ENCODE measurements at places on chromosomes 5 and 9.

DNA sequence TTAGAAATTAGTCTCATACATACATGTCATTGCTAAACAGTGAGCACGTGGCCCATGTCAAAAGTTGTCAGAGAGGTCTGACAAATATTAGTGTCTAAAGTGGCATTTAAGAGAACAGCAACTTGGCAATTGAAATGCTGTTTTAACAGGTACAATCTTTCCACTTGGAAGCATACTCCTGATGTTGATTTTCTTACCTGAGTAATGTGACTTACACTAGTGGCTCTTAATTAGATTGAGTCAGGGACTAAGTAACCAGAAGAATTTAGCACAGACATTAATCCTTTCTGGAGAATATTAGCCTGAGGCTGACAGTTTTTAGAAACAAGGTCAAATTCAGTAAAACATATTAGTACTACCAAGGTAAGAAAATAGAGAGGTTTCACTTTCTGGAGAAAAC lies 357.0 kb upstream of the ZNF608 start:
- no peak for DNase-seq

DNA sequence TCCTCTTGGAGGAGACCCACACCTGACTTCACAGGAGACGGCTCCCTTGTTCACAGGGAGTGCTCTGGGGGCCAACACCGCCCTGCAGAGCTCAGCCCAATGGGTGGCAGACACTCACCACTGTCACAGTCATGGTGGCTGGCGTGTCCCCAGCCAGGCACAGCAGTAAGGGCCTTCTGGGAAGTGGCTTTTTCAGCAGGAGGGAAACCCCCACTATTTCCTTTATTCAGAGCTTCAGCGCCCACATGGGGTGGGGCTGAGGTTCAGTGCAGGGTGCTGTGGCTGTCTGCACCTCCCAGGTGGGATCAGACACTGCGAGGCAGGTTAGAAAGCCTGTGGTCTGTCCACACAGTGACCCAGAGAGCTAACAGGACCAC lies 3.6 kb upstream of the SNAPC4 start:
- peak; percentile 43 for DNase-seq

DNA sequence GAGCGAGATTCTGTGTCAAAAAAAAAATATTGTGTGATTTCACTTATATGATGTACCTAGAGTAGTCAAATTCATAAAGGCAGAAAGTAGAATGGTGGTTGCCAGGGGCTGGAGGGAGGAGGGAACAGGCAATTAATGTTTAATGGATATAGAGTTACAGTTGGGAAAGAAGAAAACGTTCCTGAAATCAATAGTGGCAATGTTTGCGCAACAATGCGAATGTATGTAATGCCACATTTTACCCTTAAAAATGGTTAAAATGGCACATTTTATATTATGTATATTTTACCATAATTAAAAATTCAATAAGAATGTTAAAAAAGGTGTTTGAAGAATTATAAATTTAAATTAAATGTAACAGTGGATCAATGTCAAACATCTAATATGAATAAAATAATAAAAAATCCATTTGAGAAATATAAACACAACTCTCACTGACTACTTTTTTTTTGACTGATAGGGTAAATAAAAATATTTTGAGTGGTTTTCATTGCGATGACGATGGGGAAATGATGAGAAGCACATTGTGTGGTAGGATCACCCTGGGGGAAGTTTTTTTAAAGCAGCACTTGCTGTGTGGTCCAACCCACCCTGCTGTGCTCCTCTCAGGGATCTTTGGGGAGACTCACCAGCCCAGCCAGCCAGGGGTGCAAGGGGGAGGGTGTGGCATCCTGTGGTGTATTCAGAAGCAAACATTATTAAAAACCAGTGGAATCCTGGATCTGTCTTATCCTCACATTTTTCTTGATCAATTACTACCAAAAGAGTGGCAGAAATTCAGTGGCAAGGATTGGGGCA lies 4.3 kb downstream of the FYB1 start:
- DNase-seq, result no peak

GRCh38 chr5:95631991-95632675 lies 12.2 kb downstream of the GPR150 start:
- DNase-seq, result peak; percentile 28

- DNase-seq, result no peak
Measured at GRCh38 chr5:124528838-124529237, 217.6 kb downstream of the ZNF608 start.

DNA sequence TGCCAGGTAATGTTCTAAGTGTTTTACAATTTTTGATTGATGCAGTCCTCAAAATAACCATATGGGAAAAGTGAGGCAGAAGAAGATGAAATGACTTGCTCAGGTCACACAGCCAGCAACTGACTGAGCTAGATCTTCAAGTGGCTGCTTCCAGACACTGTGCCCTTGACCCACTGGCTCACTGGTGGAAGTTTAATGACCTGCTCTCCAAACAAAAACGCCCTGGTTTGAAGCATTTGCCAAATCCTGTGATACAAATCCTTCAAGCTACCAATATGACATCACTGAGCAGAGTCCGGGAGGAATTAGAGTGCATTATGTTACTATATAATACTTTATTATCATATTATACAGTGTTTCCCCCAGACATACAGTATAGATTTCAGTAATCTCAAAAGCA lies 459.4 kb downstream of the GADD45G start:
- no peak for DNase-seq

- DNase-seq, result no peak
Measured at GRCh38 chr5:169889572-169889971, 90.7 kb downstream of the INSYN2B start.

DNA sequence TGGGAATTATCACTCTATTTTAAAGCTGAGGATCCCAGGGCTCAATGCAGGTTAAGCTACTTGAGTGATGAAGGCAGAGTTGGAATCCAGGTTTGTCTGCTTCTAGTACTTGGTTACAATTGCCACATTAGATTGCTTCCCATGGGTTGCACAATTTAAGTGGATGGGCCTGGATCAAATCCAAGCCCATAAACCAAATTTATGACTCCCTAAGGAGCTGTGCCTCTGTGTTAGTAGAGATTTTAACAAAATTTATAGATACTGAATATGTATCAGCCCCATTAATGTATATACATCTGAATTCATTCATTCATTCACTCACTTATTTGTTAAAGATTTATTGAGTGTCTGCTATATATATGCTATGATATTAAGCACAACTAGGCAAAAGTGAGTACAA lies 332.3 kb upstream of the KLF9 start:
- no peak for DNase-seq

GRCh38 chr9:72338631-72339030 lies 26.4 kb downstream of the ZFAND5 start:
- no peak for DNase-seq

DNA sequence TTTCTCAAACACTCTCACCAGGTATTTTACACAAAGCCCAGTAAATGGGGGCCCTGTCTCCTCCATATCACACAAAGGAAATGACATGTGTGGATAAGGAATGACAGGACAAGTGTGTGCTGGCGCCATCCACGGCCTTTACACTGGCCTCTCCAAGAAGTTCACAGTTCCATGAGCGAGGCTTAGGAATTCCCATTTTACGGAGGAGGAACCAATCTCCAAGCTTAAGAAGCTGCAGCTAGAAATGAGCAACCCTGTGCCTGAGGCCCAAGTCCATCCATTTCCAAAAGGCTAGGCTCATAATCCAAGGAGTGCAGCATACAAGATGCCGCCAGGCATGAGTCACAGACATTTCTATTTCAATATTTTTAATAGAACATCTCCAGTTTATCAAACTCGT lies 203.4 kb downstream of the AUH start:
- DNase-seq, result no peak

DNA sequence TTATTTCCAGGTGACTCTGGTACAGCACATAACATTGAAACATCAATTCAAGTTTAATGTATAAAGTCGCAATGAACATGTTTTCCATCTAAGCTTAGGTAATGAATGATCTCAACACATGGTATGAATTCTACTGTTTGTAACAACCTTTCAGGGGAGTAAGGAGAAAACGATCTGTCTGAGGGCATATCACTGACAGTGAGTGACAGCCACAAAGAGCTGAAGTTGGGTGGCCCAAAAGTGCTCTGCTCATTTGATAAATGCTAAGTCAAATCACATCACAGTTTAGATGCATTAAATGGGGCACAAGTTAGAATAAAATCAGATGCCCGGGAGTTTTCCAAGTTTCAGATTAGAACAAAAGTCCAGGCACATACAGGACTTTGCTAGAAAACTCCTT lies 1.2 kb downstream of the FANCC start:
- no peak for DNase-seq

- DNase-seq, result no peak
Measured at GRCh38 chr9:110555551-110556331, 23.8 kb downstream of the SVEP1 start.

DNA sequence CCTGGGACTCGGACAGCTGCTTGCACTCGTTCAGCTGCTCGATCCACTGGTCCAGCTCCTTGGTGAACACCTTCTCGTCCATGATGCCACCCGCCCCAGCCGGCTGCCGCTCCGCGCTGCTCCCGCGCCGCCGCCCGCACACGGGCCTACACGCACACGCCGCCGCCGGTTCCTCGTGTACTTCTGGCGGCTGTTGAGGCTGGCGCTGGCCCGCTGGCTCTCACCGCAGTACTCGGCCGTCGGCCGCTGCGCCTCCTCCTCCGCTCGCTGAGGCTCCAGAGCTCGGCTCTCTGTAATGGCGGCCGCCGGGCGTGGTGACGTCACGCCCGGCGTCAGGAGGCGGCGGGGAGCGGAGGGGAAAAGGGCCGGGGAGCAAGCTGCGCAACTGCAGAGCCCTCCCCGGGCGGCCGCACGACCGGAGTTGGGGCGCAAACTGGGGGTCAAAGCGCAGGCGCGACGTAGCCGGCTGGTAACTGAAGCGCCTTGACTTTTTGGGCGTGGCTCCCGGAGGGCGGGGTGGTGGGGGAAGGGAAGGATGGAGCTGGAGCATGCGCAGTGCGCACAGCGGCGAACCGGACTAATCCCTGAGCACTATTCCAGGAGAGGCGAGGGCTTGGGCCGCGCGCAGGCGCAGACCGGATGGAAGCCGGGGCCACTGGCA lies at the start of gene PPP2CA:
TSS of gene PPP2CA (minus strand) at position 294 of the 661 bp plus-strand sequence. CDS start at position 82, 212 bp downstream.
- peak; percentile 98 for DNase-seq

- DNase-seq, result no peak
Measured at GRCh38 chr5:146060221-146060585, 45.2 kb downstream of the PLAC8L1 start.

- DNase-seq, result no peak
Measured at GRCh38 chr9:137302449-137303150, 529 bp upstream of the NRARP start.

DNA sequence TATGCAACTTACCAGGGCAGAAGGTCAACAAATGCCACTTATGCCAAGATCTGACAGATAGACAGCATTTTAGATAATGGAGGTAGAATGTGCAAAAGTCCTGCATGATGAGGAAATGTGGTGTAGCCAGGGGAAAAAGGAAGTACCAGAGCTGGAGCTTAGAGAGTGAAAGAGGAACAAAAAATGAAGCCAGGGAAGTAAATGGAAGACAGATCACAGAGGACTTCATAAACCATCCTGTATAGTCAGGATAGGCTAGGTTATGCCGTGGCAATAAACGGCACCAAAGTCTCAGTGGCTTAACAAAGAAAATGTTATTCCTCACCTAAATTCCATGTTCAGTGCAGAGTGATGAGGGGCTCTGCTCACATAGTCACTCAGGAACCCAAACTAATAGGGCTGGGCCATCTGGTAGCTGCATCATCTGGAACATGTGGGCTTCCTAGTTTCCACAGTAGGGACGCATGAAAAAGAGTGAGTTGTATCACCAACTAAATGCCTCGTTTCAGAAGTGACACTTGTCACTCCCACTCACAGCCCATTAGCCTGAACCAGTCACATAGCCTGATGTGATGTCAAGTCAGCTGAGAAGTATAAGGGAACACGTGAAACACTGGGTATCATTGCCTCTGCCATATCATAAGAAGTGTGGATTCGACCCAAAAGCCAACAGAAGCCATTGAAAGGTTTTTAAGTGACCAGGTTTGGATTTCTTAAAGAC lies 70.3 kb downstream of the SH3RF2 start:
- no peak for DNase-seq

DNA sequence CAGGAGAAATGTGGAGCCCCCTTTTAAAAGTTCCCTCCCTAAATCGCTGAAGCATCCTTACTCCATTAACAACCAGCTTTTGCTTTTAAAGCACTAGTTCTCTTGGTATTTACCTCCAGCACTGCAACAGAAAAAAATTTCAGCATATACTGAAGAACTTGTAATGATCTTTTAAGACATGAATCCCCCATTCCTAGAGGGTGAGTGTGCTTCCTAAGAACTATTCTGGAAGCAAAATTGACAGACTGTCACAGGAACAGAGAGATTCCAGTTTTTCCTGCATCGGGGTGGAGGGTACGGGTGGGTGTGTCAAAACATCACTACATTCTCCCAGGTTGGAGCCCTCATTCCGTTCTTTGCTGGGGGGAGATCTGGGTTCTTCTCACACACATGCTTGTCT lies 151.9 kb downstream of the EBF1 start:
- DNase-seq, result no peak

DNA sequence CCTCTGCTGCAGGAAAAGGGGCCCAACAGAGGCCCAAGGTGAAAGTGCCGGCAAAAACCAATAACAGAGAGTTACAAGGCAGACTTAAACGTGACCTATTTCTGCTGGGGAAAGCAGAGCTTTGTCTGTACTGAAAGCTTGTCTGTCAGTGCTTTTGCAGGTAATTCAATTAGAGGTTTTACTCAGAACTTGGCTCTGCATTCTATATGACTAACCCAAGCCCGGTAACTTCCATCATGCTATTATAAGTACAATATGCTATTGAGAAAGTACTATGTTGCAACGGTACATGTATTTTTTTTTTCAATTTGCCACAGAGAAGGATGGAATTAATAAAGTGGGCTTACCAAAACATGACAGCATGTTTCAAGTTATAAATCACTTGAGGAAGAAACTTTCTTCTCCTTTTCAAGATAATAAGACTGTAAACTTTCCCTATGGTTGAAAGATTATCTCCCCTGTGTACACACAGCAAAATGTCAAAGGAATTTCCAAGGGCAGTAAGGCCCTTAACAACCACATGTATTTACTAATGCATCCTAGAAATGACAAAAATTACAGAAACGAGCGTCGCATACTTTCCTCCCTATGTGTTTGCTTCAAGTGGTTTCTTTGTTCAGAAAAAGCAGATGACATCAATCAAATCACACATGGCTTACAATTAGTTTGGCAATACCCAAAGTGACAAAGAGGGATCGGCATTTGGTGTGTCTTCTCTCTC lies 282.4 kb downstream of the EFNA5 start:
- DNase-seq, result no peak

DNA sequence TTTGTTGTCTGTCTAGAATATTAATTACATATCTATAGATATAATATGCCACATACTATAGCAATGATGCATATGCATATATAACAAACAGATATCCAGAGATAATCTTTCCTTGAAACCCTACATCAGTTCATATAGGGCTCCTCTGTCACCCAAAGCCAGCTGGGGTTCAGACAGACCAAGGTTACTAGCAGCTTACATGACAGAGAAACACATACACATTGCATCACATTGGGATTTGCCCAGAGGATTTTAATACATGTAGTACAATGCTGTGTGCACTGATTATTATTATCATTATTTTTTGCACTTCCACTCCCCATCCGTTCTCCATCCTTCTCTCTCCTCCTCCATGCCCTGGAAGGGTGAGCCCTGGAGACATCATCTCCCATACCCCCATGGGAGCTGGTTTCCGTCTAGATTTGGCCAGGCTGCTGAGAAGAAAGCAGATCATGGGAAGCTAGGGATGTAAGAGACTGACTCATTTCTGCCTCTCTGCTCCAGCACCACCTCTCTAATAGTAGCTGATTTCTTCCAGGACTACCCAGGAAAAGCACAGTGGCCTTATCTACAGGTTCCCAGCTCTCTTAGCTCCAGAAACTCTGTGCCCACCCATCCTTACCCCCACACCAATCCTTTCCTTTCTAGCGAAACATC lies 23.3 kb downstream of the FST start:
- DNase-seq, result no peak

GRCh38 chr5:6393596-6394194 lies 15.3 kb upstream of the MED10 start:
- DNase-seq, result no peak
